ENCODE measurements at places on chromosomes 4 and X.

- no peak for DNase-seq
Measured at GRCh38 chr4:83010111-83010521, 507 bp downstream of the LIN54 start.

DNA sequence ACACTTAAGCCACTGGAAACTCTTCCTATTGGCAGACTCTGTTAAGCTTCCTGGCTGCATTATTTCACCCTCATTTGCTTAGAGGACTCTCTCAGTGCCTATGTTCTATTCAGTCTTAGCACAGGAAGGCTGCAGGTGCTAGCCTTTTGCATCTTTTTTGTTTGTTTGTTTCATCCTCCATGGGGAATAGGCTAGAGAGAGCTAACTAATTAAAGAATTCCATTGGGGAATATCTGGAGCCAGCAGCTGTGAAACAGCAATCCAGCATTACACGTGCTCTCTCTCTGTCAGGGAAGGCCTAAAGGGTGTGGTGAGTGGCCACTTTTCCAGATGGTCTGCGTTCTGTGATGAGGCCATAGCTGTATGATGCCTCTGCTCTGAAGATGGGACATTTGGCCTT lies 633.6 kb downstream of the SPRY1 start:
- DNase-seq, result no peak

GRCh38 chrX:133935076-133935475 lies 50.3 kb downstream of the GPC3 start:
- no peak for DNase-seq

- DNase-seq, result no peak
Measured at GRCh38 chr4:137804906-137805495, 272.7 kb upstream of the PCDH18 start.

DNA sequence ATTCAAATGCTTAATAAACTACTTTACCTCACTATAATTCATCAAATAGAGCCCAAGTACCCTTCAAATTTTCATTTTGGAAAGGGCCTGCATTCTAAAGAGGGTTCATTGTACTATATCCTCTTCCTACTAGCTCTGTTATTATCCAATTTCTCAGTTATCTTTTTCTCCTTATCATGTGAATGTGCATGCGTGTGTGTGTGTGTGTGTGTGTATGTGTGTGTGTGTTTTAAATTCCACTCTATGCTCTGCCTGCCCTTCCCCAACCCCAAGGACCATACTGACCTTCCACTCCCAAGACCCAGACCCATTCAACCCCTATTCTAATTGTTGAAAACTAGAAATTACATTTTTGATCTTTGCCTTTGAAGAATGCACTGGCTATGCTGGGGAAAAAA lies 33.3 kb downstream of the CASK start:
- DNase-seq, result no peak

DNA sequence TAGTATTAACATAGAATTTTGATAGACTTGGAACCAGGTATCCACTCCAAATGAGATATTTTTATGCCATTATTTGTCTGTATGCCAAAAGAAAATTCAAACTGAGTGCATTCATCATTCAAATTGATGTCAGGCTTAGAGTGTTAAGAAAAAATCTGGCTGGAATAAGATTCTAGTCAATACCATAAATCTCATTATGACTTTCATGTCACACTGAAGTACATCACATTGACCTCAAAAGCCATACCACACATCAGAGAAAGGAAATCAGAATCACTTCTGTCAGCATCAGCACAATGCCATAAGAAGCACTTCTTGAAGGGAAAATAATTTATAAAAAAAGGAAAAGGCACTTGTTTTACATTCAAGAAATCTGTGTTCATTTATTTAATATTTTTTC lies 119.0 kb upstream of the BMP3 start:
- no peak for DNase-seq

DNA sequence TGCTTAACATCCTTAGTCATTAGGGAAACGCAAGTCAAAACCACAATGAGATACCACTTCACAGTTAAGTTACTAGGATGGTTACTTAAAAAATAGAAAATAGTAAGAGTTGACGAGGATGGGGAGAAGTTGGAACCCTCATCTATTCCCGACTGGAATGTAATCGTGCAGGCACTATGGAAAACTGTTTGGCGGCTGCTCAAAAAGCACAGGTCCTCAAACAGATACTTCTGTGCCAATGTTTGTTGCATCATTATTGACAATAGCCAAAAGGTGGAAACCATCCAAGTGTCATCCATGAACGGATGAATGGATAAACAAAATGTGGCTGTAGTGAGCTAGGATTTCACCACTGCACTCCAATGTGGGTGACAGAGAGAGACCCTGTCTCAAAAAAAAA lies 11.7 kb downstream of the CTAG1B start:
- no peak for DNase-seq

DNA sequence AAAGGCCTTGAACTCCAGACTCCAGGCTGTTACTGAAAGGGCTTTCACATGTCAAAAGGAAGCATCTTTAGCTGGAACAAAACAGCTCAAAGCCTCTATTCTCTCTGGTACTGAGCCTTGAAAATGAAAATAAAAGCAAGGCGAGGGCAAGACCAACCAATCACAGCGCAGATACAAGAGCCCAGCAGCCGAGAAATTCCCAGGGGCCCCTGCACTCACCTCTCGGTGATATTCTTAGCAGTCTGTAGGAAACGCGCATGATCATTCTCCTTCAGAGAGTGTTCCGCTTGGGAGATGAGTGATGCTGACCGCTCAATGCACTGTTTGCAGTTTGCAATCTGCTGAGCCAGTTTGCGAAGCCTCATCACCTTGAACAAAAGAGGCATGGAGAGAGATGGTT lies 138.1 kb downstream of the MID1 start:
- no peak for DNase-seq

DNA sequence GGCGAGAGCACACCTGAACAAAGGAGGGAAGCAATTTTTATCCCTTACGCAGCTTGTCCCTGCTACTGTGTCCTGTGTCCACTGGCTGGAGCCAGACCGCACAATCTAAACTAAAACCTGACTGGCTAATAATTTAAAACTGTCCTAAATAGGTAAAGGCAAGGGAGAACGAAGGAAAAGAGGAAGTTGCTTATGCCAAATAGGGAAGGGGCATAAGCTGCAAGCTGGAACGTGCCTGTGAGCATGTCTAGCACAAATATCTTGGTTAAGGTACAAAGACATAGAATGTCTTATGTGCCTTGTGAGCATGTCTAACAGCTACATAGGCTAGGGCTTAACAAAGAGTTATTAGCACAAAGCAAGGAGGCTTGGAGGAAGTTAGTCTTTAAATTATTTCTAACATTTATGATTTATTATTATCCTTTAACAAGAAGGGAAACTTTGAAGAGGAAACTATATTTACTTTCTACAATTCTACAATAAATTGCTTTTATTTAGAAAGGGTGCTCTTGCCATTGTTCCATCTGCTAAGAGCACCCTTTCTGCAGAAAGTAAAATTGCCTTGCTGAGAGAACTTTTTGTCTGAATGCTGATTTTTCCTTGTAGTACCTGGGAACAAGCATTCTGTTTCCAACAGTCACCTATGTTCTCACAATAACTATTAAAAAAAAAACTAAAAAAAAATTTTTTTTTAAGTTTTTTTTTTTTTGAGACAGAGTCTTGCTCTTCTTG lies 80.6 kb upstream of the CBR4 start:
- DNase-seq, result no peak

DNA sequence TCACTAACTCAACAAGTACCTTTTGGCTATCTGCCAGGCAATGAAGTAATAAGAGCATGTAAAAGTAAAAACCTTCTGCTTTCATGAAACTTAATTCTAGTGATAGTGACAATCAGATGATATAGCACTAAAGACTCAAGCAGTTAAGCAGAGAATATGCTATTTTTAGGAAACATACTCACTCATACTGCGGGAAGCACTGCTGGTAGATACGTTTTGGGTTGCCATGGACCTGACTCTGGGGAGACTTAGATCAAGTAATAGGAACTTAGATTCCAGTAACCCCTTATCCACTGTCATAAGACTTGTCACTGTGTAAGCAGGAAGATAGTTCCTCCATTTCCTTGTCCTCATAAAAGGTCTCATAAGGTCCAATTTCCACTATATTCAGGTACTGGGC lies 386.3 kb downstream of the DMD start:
- no peak for DNase-seq
